ENCODE measurements at places on chromosomes 2 and 18.

GRCh38 chr2:119487434-119488244, 36.6 kb downstream of the SCTR start:
- DNase-seq = no peak

- no peak for DNase-seq
Measured at GRCh38 chr2:161418715-161419637, 2.9 kb downstream of the TBR1 start.

DNA sequence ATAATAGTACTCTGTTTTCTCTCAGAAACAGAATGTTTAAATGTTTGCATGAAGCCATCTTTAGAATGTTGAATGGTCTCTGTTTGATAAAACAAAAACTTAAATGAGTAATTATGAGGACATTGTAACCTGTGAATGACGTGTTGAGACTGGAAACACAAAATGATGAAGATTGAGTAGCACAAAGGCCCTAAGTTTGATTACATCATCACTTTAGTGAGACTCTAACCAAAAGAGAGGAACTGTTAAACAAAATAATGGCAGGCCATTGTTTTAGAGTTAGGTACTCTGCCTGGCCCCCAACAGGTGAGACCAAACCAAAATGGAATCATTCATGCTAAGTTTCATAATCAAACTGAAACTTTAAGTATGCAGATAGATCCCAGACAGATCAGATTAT, 1561.7 kb upstream of the SLC39A10 start:
- DNase-seq = no peak

- no peak for DNase-seq
Measured at GRCh38 chr18:8839281-8839680, 133.9 kb downstream of the MTCL1 start.

Data from NCI-H510A (cell line).